ENCODE measurements at places on chromosomes 16 and 17. TPM values are rescaled to one million over a fixed set of nuclear protein-coding genes. Genes with fewer than 3 reads are reported as not detected.

GRCh38 chr16:89910717-89911354 lies 7.8 kb upstream of the MC1R start:
- no peak for DNase-seq

- no peak for DNase-seq
Measured at GRCh38 chr16:27195941-27196595, 7.3 kb upstream of the KDM8 start.

GRCh38 chr17:164303-165235 lies 16.9 kb downstream of the DOC2B start:
- DNase-seq: peak; percentile 57

DNA sequence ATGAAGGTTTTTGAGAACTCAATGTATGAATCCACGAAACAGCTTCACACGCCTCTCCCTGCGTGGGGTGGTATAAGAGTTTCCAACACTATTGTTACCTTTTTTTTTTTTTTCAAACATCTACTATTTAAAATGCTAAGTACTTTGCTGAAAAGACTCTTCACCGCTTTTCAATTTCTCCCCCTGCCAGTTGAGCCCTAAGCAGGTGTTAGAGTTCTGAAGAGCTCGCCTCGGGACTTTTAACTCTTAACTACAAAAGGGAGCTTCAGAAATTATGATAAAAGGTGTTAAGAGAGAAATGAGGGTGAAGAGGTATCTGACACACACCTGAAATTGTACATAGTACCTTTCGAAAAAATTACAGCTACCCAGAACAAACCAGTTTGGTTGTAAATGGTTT lies 20.9 kb upstream of the PSMD7 start:
- DNase-seq: no peak

DNA sequence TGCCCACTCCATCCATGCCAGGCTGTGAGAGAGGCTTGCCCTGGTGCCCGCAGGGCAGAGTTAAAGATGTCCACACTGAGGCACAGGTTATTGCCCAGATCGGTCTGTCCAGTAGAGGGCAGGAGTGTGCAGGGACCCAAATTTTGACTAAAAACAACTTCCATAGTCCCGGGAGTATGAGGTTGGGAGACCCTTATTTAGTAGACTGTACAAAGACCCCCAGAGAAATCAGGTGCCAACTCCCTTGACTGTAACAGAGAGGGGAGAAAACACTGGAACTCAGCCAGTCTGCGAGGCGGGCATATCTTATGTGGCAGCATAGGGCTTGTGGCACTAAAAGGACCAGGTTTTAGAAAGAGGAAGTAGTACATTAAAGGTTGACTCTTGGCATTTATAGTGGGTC lies 43.4 kb downstream of the HNF1B start:
- DNase-seq: peak; percentile 43

DNA sequence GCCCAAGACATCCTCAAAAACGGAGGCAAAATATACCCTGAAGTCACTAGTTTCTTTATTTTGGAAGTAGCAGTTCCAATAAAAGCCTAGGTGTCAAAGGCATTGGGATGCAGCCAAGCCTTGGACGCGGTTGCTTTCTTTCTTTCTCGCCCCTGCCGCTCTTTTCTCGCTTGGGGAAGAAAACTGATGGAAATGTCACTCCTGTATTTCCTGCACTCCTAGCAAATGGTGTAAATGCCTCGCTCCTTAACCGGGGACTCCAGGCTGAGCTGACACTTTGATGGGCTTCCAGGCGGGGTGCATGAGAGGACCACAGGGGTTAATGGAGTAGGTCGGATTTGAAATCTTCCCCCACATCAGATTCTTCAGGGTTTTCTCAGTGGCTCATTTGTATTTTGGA lies 114.1 kb downstream of the FOXL1 start:
- no peak for DNase-seq

DNA sequence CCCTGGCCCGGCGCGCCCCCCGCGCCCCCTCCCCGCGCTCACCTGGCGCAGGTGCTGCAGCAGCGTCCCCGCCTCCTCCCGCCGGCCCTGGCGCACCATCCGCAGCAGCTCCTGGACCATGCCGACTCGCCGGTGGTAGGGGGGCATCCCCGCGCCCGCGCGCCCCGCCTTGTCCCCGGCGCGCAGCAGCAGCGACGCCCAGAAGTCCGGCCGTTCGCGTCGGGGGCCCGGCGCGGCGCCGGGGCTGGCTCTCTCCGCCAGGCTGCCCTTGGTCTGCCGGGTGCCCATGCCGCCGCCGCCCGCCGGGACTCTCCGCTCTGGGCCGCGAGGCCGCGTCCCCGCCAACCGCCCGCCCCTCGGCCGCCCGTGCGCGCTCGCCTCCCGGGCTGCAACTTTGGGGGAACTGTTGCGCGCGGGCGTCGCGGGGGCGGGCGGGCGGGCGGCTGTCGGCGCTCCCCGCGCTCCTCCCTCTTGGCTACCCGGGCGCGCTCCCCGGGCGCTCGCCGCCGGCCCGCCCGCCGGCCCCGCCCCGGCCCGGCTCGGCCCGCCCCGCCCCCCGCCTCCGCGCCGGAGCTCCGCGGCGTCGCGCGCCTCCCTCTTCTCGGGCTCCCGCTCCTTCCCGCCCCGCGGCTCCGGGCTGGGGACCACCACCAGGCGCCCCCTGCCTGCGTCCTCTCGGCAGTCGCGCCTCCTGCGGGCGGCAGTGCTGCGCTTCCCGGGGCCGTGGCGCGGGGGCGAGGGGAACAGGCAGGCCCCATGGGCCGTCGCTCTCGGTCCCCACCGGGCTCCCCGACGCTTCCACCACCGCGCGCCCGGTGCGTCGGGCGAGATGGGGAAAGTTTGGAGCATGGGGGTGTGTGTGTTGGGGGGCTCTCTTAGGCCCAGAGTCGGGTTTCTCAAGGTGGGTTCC lies at the start of gene LRRC75A:
Gene LRRC75A, minus strand, starts transcription at position 491 of the 910 bp plus-strand sequence. Its CDS starts 203 bp downstream, at position 288.
- DNase-seq: peak; percentile 30

DNA sequence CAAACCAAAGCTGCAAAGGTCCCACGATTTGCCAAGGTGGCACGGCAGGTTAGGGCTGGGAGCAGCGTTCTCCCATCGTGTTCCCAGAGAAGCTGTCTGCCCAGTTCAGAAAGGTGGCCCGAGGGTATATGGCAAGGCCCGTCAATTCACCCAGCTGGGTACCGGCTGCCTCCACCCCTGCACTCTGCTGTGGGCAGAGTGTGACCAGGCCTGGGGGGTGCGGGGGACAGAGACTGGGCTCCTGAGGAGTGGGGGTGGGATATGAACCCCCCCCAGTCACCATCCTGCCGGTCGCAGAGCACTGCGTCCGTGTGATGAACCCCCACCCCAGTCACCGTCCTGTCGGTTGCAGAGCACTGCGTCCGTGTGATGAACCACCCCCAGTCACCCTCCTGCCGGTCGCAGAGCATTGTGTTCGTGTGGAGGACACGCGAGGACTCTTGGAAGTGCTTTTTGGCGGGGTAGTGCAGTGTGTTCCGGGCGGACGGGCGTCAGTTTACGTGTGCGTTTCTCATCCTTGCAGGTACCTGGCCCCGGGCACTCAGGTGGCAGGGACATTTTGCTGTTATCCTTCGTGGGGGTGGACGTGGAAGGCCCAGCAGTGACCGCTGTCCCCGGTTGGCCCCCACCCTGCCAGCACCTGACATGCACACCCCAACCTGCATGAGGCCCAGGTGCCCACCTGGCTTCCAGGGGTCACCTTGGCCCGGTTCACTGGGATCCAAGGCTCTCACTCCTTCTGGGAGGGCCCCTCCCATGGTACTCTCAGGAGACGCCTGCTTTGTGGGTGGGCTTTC lies 2.7 kb upstream of the FASN start:
- DNase-seq: no peak

GRCh38 chr17:75341784-75342486 lies 52.7 kb upstream of the SLC25A19 start:
- DNase-seq: no peak

DNA sequence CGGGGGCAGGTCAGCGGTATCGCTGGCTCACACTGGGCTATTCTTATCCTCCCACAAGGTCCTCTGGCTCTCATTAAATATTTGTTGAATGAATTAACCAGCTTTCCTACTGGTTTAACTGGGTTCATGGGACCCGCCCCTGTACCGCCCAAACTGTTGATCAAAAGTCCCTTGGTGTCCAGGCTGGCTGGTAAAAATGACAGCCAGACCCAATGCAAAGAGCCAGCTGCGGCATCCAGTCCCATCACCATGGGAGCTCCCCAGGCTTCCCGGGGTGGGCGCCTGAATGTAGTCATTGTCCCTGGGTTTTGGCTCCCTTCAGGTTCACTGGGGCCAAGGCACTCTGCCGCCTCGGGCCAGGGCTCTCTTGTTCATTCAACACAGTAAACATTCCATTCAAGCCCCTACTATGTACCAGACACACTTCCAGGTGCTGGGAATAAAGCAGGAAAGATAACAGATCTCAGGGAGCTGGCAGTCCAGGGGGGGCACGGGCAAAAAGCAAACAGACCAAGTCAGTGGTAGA lies 11.7 kb upstream of the ATP2C2 start:
- no peak for DNase-seq

- DNase-seq: peak; percentile 59
Measured at GRCh38 chr16:12067714-12068401, 91.3 kb downstream of the SNX29 start.

GRCh38 chr17:41736983-41737679 lies 2.7 kb upstream of the HAP1 start:
- DNase-seq: no peak

DNA sequence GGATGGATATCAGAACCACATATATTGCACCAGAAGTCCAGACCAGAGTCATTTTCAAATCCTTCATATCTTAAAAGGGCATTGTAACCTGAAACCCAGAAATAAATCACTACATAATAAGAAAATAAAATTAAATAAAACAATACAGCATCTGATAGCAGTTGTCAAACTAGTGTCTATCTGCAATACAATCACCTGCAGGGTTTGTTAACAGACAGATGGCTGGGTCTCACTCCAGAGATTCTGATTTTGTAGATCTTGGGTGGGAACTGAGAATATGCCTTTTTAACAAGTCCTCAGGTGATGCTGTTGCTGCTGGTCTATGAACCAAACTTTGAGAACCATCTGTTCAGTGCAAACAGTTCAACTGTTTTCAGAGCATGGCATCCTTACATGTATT lies 37.6 kb downstream of the NME2 start:
- DNase-seq: no peak

DNA sequence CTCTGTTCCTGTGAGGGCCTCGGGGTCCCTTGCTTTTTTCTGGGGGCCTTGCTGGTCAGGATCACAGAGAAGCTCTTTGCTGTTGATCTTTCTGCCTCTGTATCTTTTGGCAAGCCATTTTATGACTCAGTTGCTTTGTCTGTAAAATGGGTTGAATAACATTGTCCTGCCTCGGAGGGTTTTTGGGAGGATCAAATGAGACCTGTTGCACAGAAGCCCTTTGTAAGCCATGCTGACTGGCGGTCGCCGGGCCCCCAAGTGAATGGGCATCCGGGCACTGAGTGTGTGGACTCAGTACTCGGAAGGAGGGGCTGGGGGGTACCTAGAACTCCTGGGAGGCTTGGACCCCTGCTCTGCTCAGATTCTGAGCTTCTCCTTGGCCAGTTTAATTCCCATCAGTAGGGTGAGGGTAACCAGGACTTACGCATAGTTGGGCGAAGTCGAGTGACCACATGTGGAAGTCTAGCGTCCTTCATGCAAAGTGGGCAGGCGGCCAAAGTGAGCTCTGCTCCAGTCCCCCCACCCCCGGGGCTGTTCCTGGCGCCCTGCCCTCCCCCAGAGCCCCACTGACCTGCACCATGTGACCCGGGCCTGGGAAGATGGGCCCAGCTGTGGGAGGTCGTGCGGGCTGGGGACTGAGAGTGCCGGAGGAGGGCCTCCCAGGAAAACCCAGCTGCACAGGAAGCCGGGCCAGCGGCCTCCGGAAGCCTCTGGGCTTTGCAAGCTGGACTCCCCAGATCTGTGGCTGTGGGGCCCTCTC lies 284.0 kb downstream of the SEC14L1 start:
- DNase-seq: peak; percentile 88

DNA sequence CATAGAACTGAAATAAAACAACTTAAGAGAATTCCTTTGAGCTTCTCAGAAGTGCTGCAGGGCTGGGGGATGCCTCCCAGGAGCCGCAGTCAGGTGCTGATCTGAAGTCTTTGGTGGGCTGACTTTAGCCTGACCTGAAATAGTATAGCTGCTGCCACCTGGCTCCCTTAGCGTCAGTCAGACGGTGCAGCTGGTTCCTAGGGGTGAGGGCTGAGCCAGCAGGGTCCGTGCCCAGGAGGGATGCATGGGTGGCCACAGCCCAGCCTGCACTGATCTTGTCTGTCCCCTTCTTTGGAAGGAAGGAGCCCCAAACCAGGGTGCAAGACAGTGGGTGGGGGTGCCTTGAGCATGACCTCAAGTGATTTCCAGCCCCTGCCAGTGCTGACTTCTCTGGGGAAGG lies 11.5 kb downstream of the MAPT start:
- DNase-seq: no peak

DNA sequence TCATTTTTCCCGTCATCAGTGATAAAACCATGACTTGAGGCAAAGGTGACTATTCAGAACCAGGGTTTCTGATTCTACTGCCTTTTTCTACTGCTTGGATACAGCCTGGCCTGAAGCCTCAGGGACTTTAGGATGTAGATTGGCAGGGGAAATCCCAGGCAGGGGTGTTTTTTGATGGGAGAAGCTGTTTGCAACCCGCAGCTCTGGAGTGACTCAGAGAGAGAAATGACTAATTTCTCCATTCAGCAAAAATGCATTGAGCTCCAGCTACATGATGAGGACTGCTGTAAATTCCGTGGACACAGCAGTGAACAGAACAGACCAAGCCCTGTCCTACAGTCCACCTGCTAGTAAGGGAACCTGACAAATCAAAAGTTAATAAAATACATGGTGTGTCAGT lies 560.6 kb downstream of the CDH13 start:
- DNase-seq: no peak

GRCh38 chr16:67184453-67184994 lies 761 bp upstream of the MATCAP1 start:
- DNase-seq: no peak

DNA sequence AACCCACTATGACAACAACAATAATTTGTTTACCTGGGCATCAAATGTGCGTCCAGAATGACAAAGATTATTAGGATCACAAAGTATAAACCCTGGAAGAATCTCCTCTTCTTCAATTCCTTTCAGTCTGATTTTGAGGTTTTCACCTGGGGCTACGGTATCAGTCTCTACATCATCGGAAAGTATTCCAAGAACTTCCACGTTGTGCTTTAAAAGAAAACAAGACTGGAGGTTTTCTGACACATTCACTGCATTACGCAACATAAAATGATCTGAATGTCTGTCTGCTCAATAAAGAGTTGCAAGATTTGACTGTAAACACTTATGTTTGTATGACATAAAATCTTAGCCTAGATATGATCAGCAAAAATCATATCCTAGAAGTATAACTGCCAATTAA lies 26.0 kb upstream of the RSL1D1 start:
- DNase-seq: no peak

DNA sequence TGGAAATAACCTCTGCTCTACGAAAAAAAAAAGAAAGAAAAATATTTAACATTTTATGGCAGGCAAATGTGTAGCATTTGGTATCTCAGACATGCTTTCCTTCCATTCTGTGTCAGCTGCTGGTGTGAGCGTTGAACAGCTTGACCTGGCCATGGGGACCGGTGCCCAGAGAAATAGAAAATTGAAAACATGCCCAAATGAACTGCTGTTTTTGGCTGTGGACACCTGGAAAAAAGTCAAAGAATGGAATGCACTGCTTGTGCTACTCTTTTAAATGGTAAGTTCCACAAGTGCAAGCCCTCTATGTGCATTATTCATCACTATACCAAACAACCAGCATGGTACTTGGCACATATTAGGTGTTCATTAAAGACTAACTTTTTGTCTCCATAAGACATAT lies 127.2 kb downstream of the CDH8 start:
- DNase-seq: no peak

Gene CORO7
- 58.3 TPM for total RNA-seq

Gene KCTD19
- 0.37 TPM for total RNA-seq

Gene PRSS33
- 1.8 TPM for total RNA-seq

Gene PDIA2
- 1.3 TPM for total RNA-seq

Gene CTRB2
- 26.7 TPM for total RNA-seq

Gene TPPP3
- total RNA-seq: 12.3 TPM

Measured in mucosa of gallbladder (tissue), 1 donor.